ENCODE measurements at places on chromosomes 3 and 15.

- no peak for DNase-seq
Observed at GRCh38 chr3:188756241-188756640, 415.5 kb upstream of the TPRG1 start.

DNA sequence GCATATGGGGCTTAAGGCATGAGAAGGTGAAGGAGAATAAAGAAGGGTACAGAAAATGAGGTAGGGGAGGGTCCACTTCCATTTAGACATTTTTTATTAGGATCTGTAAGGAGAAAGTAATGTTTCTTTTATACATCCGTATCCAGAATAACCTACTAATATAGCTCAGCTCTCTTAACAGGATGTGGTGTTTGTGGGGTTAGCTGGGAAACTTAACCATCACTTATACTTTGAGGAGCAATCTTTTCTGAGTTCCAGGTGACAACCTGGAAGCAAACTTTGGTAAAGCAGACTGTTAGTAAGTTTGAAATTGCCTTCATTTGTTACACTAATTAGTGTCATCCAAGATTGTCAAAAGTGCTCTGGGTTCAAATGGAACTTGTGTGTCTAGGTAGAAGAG lies 36.6 kb downstream of the BUB1B start:
- no peak for DNase-seq

- peak; percentile 82 for DNase-seq
Observed at GRCh38 chr3:177968891-177969290, 567.3 kb upstream of the KCNMB2 start.

GRCh38 chr3:186162221-186162620 lies 53.3 kb upstream of the ETV5 start:
- no peak for DNase-seq

- DNase-seq: peak; percentile 28
Observed at GRCh38 chr3:121477589-121477988, 68.2 kb downstream of the POLQ start.

GRCh38 chr3:52920841-52921240 lies 23.5 kb upstream of the STIMATE start:
- no peak for DNase-seq

- DNase-seq: no peak
Observed at GRCh38 chr3:127161236-127161635, 31.7 kb upstream of the PRR23E start.

GRCh38 chr3:14243782-14244181 lies 65.2 kb downstream of the LSM3 start:
- no peak for DNase-seq

GRCh38 chr3:22474706-22475445 lies 723.9 kb upstream of the ZNF385D start:
- peak; percentile 83 for DNase-seq

GRCh38 chr3:184733971-184734608 lies 22.2 kb upstream of the MAGEF1 start:
- DNase-seq: no peak

- no peak for DNase-seq
Observed at GRCh38 chr3:123618768-123619484, 34.1 kb upstream of the HACD2 start.

- DNase-seq: no peak
Observed at GRCh38 chr15:65089206-65089824, 12.8 kb downstream of the KBTBD13 start.

DNA sequence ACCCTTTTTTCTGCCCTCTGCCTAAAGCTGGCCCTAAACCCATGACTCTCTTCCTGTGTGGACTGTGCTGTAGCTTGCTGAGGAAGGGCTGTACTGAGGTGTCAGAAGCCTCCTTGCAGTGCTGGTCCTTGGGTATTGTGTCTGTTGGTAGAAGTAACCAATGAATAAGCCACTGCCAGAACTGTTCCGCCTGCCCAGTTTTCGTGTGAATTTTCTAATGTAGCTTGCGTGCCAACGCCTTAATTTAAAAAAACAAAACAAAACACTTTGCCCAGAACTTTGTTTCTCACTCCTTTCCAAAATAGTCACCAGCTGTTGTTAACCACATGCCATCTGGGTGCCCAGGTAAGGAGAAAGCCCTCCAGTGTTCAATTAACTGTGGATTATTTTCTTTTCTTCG lies 101.9 kb downstream of the KLHL25 start:
- no peak for DNase-seq

GRCh38 chr3:31291818-31292217 lies 240.9 kb upstream of the STT3B start:
- DNase-seq: no peak

DNA sequence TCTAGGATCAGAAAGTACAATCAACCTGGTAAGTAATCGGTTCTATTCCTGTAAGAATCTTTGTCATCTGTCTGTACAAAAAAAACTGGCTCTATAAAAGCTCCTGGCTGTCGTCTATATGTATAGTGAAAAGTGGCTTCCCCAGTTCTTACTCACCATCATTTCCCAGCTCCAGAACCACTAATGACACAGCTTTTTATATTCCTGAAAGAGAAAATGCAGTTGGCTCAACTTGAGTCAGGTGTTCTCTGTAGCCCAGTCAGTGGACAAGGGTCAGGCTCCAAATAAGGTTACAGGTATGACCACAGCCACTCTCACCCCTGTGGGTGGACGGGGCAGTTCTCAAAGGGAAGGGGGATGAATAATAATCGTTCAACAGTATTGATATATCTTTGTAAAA lies 85.1 kb downstream of the AP4E1 start:
- DNase-seq: no peak

DNA sequence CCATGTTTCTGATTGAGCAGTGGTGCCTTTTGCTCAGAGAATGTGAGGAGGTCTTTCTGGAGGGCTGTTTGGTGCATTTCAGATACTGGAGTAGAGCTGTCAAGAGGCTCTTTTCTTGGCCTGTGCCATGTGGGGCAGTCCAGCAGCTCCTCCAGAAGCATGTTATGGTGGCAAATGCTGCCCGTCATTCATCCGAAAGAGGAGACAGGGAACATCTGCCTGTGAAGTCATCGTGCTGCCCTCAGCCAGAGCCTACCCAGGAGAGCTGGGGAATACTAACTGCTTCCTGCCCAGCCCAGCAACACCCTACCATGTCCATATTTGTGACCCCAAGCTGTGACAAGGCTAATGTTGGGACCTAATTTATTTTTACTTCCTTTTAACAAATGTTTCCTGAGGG lies 82.2 kb upstream of the SLC6A6 start:
- DNase-seq: no peak

DNA sequence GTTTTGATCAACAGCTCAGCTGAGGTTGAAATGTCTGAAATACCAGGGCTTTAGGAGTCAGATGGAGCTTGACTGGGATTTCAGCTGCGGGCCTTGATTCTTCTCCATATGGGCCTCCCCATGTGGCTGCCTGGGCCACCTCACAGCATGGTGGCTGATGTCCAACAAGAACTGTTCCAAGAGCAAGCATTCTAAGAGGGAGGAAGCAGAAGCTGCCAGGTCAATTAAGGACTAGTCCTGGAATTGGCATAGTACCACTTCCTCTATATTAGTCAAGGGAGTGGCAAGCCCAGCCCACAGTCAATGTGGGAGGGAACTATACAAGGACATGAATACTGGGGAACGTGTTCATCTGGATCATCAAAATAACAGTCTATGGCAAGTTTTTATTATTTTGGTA lies 181.7 kb upstream of the ANKRD28 start:
- DNase-seq: no peak

- DNase-seq: no peak
Observed at GRCh38 chr3:144590854-144591253, 619.2 kb downstream of the DIPK2A start.

DNA sequence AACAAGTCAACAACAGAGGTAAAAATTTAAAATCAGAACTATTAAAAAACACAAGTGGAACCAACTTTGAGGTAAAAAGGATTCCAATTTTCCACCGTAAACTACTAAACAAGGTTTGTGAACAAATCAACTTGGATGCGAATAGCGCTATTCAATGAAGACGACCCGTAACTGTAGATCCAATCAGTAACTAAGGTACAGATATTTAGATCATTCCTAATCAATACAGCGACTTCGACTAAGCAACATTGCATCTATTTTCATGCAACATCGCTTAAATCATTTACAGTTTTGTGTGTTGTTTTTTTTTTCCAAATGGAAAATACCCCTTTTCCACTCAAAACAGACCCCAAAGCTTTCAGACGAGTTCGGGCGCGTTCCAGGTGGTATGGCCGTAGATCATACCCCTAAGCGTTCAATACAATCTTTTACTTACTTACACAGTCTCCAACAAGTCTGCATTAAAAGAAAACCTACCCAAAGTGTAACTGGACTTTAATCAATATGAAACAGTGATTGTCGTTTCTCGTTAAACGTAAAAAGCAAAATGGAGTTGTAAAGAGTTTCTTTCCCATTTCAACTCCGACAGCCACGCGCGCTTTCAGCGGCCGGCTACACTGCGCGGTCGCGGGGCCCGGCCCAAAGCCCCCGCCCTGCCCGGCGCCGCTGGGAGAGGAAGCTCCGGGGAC lies 786 bp downstream of the RHOA start:
- DNase-seq: no peak

DNA sequence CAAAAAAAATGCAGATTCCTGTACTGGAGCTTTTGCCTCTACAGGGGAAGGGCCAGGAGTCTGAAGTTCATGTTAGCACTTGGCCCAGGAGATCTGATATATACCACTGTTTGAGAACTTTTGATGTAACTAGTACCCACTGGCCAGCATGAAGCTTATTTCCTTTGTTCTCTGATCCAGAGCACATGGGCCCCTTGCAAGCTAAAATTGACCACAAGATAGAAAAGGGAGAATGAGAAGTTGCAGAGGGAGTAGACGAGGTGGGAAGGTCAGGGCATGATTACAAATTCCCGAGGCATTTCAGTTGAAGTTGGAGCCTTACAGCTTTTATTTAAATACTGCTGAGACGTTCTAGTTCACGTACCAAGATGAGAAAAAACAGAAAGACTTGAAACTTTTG lies 28.2 kb downstream of the TGM4 start:
- DNase-seq: no peak

DNA sequence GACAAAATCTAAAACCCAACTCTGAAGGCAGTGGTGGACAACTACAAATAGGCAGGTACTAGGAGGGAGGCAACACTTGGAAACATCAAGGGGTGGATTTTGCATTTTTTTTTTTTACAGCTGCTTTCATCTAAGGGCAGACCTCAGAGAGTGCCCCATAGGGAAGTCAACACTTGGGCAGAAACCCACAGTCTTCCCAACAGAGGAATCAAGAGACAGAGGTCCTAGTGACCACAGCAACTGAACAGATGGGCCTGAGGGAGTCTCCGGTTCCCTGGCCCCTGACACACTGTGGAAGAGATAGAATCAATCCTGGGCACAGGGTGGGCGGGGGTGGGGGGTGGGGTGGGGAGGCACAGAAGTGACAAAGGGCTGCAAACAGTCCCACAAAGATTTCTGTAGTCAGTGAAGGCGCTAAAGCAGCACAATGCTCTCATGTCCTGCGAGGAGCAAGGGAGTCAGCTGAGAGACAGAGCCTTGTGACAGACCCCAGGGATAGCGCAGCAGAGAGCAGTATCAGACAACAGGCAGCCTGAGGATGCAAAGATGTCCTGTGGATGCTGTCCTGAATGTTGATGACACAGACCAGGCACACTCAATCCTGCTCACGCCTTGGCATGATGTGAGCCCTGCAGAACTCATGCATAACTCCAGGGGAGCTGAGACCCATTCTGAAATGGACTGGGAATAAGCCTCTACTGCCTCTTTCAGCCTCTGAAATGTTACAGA lies 6.9 kb upstream of the RFTN1 start:
- no peak for DNase-seq

DNA sequence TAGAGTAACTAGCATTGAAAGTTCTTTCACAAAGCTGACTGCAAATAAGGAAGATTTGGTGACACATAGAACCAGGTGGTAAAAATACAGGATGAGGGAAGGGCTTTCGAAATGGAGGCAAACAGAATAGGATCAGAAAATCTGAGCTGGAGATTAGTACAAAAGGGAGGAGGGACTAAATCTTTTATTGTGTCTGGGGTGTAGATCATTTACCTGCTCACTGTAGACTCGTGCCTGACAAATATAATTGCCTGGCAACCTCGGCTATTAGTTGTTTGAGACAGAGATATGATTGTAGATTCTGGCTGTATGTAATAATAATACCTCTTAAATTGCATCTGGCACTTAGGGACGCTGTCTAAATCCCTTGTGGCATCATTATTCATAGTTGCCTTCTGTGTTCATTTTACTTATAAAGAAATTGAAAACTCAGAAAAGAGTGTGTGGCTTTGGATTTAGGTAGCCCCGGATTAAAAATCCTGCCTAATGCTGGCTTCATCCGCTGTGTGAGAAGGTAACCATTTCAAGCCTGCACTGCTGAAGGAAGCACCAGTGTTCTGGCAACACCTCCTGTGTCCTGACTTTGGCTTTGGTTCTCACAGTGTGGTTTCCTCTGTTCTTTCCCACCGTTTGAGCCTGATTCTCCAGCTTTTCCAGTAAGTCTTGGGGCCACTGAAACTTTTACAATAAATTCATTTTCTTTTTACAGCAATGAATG lies 25.0 kb upstream of the GPR160 start:
- DNase-seq: no peak

DNA sequence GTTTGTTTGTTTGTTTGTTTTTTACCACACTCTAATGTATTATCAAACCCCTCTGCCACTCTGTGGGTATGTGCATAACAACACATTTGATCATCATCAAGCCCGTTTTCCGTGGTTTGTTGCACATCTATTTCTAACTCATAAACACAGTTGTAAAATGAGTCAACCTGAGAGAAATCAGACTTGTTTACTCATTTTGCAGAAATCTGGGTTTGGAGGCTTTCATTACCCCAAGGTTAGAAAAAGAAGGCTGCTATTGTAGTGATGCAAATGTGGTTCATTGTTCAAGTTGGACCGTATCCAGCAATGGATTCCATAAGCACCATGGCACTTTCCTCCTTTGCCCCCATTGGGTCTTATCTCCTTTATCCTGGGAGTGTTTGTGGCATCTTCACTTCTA lies 353.2 kb upstream of the SOX2 start:
- DNase-seq: no peak

GRCh38 chr3:40381904-40382616 lies 4.9 kb upstream of the ENTPD3 start:
- DNase-seq: no peak

GRCh38 chr3:28590860-28591259 lies 242.2 kb upstream of the AZI2 start:
- DNase-seq: no peak

- DNase-seq: no peak
Observed at GRCh38 chr3:181596126-181596525, 115.6 kb upstream of the SOX2 start.

GRCh38 chr3:6935970-6936369 lies 75.1 kb downstream of the GRM7 start:
- DNase-seq: no peak

DNA sequence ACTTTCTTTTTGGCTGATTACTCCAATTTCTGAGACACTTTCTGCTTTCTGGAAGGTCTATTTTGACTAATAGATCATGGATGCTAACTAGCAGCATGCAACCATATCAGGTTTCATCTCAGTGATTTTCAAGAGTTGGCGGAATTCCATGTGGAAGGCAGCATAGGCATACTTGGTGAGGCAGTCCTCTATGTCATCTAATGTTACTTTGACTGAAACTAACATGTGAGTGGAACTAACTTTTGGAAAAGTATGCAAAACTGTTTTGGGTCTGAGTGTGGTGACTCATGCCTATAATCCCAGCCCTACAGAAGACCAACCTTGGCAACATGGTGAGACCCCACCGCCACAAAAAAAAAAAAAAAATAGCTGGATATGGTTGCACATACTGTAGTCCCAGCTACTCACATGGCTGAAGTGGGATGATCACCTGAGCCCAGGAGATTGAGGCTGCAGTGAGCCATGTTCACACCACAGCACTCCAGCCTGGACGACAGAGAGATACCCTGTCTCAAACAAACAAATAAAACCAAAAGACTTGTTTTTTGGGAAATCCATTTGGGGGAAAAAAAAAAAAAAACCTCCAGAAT lies 1033.7 kb downstream of the ROBO1 start:
- DNase-seq: no peak

Measured in RCC 7860 (cell line).